ENCODE measurements at places on chromosomes 2 and 18.

- DNase-seq: no peak
Measured at GRCh38 chr2:32357318-32358110, 691 bp downstream of the BIRC6 start.

GRCh38 chr2:20722592-20723240 lies 55.8 kb downstream of the GDF7 start:
- no peak for DNase-seq

- DNase-seq: no peak
Measured at GRCh38 chr2:50611351-50611871, 420.5 kb downstream of the NRXN1 start.

DNA sequence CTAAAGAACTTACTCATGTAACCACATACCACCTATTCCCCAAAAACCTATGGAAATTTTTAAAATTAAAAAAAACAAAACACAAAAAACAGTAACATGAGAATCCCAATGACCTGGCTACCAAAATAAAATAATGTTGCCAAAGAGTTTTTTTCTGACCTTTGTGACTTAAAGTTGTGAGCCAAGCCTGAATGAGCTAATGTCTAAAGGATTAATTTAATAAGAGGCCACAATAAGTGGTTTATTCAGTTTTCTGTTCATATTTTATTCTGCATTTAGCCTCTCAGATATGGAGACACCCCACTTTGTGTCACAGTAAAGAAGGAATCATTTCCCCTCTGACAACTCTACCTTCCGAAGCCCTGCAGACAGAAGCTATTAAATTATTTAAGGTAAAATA lies 42.6 kb upstream of the DYNC2LI1 start:
- DNase-seq: no peak

GRCh38 chr18:30712383-30712782 lies 330.2 kb downstream of the DSC3 start:
- DNase-seq: no peak

DNA sequence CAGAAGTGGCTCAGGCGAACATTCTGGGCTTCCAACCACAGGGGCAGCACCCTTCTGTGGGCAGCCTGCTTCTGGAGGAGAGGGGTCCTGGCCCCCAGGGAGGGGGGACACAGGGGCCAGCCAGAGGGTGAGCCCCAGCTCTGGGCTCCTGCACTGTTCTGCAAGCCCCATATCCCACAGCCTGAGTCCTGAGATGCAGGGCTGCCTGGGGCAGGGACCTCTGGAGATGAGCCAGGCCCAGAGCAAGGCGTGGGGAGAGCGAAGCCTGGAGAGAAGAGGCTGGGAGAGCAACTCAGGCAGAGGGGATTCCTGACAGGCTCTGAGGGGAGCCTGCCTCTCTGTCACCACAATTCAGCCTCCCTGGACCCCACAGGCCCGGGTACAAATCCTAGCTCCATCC lies 13.5 kb upstream of the PRSS56 start:
- DNase-seq: no peak

- DNase-seq: no peak
Measured at GRCh38 chr2:157178874-157179273, 78.6 kb upstream of the GALNT5 start.

- DNase-seq: no peak
Measured at GRCh38 chr18:33369711-33370449, 70.6 kb downstream of the CCDC178 start.

GRCh38 chr2:233153146-233153798 lies 93.1 kb downstream of the INPP5D start:
- no peak for DNase-seq

Measured in GM04504 (cell line).